ENCODE measurements at places on chromosomes 4 and X.

- DNase-seq, result no peak
Observed at GRCh38 chr4:124697441-124697840, 15.1 kb downstream of the ANKRD50 start.

DNA sequence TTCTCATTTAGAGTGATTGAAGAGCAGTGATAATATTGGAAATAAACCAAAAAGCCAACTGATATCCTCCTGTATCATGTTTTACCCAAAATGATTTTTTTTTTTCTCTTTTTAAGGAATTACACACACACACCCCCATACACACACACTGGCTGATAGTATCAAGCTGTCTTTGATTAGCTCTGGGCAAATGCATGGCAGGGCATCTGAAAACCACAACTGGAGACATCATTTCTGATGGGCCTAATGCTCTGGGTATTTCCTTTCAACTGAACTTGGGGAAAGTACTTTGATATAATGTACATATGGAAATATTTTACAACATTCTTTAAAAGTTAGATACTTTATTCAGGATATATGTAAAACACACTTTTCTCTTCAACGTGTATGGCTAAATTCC, 14.2 kb upstream of the OSTC start:
- no peak for DNase-seq

DNA sequence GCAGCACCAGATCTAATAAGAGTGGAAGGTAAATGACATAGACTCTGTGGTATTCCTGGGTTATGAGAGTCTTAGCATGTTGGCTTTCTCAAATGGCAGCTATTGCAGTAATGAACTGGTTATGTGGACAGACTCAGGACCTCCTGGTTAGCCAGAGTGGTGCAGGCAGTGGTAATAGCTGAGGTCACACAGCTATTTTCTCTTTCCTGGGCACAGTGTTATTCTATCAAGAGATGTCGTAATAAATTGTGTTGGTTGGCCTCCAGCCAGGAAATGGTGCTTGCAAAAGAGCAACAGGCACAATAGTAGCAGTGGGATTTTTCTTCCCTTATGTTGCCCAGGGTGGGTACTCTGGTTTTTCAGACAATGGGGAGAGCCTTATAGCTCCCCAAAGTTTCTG, 279.2 kb upstream of the FGF16 start:
- DNase-seq, result no peak

DNA sequence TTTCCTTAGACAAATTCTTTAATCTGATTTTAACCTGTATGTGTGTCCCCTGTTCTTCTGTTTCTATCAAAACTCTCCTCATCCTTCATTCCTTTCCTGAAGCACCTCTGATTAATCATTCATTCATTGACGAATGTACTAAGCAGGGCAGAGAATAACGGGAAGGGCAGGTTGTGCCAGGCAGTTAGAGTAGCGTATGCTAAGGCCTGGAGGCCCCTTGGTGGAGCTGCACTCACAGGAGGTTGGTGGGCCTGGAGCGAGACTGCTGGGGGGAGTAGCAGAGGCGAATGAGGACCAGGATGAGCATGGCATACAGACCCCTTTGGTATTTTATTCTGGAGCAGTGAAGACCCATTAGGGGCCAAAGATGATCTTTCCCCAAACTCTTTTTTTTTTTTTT, 22.5 kb downstream of the PTTG2 start:
- DNase-seq, result no peak

GRCh38 chrX:38175139-38175538, 45.5 kb downstream of the SRPX start:
- peak; percentile 35 for DNase-seq

- DNase-seq, result no peak
Observed at GRCh38 chr4:154998284-154998683, 210.2 kb upstream of the NPY2R start.

- DNase-seq, result no peak
Observed at GRCh38 chr4:182683661-182684060, 233.5 kb downstream of the DCTD start.

GRCh38 chr4:141467225-141467624, 169.2 kb upstream of the IL15 start:
- no peak for DNase-seq

- DNase-seq, result no peak
Observed at GRCh38 chr4:76640353-76640910, 205.4 kb downstream of the SHROOM3 start.

GRCh38 chrX:120512627-120513026, 43.5 kb upstream of the LAMP2 start:
- DNase-seq, result no peak

- DNase-seq, result no peak
Observed at GRCh38 chrX:114889481-114889880, 127.9 kb downstream of the IL13RA2 start.

- DNase-seq, result no peak
Observed at GRCh38 chr4:38056011-38056685, 96.0 kb downstream of the PTTG2 start.

DNA sequence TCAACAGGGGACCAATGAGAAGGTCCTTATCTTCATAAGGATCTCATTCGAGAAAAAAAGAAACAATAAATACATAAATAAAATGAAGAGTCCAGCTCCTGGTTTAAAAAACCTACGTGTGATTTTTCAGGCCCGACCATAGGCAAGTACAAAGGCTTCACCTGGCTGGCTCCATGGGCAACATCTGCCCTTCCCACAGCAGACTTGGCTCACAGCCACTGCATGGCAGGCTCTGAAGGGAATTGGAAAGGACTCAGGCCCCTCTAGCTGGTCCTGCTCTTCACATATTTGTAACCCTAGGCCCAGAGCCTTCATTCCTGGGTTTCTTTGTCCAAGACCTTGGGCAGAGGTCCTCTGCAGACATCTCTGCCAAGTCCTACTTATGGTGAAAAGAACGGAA, 228.1 kb downstream of the QDPR start:
- DNase-seq, result peak; percentile 68

Data from RPMI8226 (cell line).